Stimulated activated CD4-positive, alpha-beta T cell treated with anti-CD3 and anti-CD28 coated beads, Interleukin-1b, Interleukin-23, amount 100 ng/mL, for 1 hour (primary cell): ENCODE measurements at places on chromosomes 4 and X.

GRCh38 chr4:38805530-38806145 lies 1.0 kb upstream of the TLR1 start:
- DNase-seq, result no peak

- no peak for DNase-seq
These were observed 16.6 kb upstream of the PRDM8 start for GRCh38 chr4:80180743-80181142.

DNA sequence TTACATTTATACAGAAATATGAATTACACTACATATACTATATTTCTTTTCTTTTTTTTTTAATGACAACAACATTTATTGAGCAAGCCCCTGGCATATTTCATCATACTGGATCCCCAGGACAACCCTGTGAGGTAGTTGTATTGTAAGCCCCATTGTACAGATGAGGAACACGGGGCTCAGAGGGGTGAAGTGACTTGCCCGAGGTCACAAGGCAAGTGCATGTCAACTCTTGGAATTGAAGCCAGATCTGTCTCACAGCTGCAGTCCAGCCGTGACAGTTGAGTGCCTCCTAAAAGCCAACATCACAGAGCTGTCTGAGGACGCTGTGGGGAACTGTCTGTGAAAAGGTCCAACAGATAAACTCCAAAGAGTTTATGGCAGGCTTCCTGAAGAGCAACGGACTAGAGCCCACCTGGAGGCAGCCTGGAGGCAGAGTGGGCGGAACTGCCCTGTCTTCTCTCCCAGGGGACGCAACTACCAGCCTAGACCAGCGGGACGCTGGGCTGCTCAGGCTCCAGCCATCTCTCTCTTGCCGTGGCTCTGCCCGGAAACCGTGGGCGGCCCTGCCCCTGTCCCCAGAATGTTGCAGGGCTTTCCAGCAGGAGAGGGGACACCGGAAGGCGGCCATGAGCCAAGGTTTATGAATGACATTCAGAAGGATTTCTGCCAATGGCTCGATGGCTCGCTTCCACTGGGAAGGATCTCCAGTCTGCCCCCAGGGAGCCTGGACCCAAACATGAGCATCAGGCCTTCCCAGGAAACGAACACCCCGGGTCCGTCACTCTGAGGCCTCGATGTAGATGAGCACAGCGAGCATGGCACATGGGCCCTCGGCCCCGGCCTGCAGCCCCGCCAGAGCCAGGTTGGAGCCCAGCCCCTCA lies 50.1 kb downstream of the CFAP299 start:
- no peak for DNase-seq

DNA sequence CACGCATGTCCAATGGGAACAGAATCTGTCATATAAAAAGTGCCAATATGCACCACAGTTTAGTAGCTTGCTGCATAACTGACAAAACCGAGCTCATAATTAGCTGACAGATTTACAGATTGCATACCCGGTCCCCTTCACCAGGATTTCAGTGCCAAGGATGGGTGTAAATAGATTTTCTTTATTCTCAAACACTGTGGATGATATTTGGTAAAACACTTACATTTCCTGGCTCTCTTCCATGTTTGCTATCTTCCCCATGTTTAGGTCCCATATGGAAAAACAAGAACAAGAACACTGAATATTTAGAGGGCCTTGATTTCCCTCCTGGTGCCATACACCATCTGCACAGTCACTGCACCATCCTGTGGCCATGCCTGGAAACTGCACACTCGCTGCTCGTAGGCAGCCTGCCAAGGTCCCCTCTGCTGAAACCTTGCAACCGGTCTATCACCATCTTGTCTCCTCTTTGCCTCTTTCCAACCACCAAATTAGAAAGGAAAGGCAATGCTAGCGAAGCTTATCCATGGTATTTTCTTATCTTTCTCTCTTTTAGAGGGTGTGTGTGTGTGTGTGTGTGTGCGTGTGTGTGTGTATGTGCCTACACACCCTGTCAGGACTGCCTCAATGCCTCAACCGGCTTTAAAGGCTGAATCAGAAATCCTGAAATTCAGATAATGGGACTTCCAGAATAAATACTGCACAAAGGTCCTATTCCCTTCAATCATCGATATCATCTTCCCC lies 124.2 kb upstream of the MBNL3 start:
- no peak for DNase-seq

DNA sequence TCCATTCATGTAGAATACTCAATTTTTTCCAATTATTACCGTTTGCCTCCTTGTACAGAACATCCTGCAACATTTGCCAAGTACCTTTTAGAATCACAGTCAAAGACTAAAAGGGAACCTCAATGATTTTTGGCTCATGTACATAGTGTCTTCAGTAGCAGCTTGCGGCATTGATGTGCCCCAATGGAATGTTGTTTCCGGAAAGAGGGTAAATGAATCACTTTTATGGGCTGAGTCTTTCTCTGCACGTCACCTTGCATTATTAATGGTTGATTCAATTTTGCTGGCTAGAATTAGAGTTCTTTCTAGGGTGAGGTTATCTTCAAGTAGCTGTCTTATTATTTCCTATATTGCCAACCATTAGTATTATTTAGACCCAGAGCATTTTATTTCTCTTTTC lies 116.9 kb upstream of the GABRA2 start:
- no peak for DNase-seq

GRCh38 chr4:16079046-16079445 lies 4.8 kb downstream of the PROM1 start:
- DNase-seq, result no peak

GRCh38 chr4:181278941-181279340 lies 964.3 kb upstream of the TENM3 start:
- no peak for DNase-seq

DNA sequence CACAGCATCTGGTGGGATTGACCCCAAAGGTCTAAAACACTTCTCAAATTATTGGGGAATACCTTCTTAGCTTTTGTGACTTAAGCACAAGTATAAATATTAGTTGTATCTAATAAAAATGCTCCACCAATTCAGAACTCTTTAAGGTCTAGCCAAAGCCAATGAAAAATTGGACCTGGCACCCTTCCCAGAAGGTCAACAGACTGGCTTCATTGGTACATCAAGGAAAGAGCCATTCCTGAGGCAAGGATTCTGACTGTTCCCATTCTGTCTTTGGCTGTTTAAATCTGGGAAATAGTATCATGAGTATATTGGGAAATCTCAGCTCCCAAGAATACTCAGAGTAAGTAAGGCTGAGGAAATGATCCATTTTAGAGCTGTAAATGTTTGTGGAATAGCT lies 153.0 kb upstream of the TRPC5 start:
- no peak for DNase-seq

DNA sequence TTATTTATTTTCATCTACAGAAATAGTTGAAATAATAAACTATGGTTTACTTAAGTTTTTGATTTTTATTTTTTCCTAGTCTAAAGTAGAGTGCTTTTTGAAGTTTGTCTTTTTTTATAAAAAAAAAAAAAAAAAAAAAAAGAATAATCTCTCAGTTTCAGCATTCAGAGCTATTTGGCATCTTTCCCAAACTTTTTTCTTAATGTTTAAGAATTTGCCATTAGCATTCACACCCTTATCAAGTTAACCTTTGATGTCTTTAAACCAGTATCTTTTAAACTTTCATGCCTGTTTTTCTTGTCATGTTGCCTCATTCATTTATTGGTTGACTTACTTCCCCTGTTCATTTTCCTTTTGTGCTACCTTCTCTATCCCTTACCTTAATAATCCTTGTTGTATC lies 60.9 kb upstream of the FHDC1 start:
- DNase-seq, result no peak

GRCh38 chr4:163332526-163333406 lies at the start of gene NPY1R:
Gene NPY1R, minus strand, starts transcription at chr4:163332596. Its CDS starts 6,042 bp downstream, at chr4:163326554.
- no peak for DNase-seq

GRCh38 chr4:119281393-119281792 lies 40.5 kb downstream of the FABP2 start:
- no peak for DNase-seq

DNA sequence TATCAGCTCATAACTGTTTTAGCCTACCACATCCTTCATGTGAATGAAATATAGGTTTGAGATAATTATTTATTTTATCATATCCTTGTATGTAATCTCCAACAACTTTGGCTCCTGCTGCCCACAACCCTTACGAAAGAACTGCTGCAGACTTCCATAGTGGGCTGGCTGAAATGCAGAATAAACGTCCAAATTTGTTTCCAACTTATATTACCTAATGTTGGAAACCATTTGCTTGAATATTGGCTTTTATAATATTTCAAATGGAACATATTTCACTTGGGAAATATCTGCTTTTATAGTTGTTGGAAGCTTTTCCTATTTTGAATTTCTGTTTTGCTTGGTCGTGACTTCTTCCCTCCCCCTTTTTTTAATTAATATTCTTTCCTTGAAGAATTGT lies 45.0 kb upstream of the ITM2A start:
- DNase-seq, result no peak

GRCh38 chrX:111492085-111492484 lies 19.4 kb upstream of the SERTM2 start:
- no peak for DNase-seq

GRCh38 chr4:16626945-16627344 lies 271.5 kb downstream of the LDB2 start:
- no peak for DNase-seq

DNA sequence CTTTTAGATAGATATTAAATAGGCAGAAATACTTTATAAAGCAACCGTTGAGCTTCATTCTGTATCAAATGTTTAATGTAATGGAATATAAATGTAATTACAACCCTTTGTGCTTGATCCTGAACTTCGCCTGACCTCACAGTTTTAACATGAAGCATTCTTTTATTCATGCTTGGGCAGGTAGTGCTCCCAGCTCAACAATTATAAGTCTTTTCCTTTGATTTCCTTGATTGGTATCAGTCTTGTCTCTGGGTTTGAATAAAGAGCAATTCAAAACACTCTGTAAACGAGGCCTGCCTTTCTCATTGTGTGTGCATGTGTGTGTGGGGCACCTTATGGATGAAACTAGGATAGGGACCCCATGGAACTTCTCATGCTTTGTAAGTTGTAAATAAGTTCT lies 6.8 kb downstream of the METAP1 start:
- DNase-seq, result no peak

- no peak for DNase-seq
These were observed 158.3 kb downstream of the LDB2 start for GRCh38 chr4:16739997-16740624.

DNA sequence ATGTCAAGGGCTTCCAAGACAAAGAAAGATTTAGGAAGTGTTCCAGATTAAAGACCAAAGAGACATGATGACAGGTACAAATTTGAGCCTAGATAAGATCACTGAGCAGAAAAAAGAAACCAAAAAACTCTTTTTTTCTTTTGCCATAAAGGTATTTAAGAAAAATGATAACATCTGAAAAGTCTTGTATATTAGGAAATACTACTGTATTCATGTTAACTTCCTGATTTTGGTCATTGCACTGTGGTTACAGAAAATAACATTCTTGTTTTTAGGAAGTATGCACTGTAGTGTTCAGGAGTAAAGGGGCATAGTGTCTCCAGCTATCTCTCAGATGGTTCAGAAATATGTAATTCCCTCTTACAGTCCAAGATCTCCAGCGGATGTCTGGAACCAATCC lies 37.1 kb downstream of the RWDD4 start:
- no peak for DNase-seq

GRCh38 chrX:78316265-78316664 lies 11.1 kb downstream of the CYSLTR1 start:
- no peak for DNase-seq

DNA sequence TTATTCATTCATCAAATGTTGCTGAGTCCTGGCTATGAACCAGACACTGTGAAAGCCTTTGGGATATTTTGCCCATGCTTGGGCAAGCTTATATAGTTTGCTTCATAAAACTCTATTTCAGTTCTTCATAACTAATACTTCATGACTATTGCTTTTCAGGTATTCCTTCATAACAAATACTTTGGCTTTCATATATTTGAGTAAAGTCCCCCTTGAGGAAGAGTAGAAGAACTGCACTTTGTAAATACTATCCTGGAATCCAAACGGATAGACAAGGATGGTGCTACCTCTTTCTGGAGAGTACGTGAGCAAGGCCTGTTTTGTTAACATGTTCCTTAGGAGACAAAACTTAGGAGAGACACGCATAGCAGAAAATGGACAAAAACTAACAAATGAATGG lies 1.7 kb upstream of the AFP start:
- no peak for DNase-seq

DNA sequence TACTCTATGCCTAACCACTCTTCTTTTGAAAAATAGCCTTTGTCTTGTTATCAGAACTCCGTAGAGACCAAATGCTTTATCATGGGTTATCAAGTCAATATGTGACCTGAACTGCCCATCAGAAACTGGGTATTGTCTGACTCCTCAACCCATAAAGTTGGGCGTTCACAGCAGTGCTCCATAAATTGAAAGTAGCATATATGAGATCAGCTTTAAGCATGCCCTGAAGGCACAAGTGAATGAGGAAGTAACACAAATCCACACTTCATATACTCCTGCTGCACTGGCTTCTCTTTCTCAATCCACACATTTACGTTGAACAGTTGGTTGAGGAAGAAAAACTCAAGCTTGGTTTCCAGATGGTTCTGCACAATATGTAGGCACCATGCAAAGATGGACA lies 1106.0 kb downstream of the STIM2 start:
- no peak for DNase-seq

GRCh38 chrX:69163936-69164741 lies 1.1 kb downstream of the PJA1 start:
- DNase-seq, result no peak
